ENCODE measurements at places on chromosomes 2 and 18. TPM values are rescaled to one million over a fixed set of nuclear protein-coding genes. Genes with fewer than 3 reads are reported as not detected.
A peak's percentile ranks its signal among the peaks of the same experiment; 100 is the strongest.

GRCh38 chr2:54866868-54867267 is 143.4 kb downstream of the EML6 start:
- no peak for DNase-seq

ANO7 gene
- polyA plus RNA-seq: 2.6 TPM

- no peak for DNase-seq
Observed at GRCh38 chr2:130808482-130809268, 28.0 kb upstream of the ARHGEF4 start.

DNA sequence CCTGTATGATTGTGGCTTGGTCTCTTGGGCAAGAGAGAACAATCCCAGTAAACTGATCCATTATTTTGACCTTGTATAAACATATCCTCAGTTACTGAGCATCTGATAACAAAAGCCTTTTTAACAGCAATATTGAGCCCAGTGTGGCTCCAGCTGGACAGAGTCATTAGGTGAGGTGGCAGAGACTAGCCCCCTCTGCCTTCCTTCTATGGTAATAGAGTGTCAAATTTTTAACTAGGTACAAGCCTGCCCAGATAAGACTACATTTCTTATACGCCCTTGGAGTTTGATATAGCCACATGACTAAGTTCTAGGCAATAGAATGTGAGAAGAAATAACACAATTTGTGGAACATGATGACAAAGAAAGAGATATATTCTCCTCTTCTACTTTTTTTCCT is 56.2 kb downstream of the HNMT start:
- DNase-seq: no peak

CAPN14 gene
- polyA plus RNA-seq: 0.07 TPM

ALPP gene
- polyA plus RNA-seq: not detected

DNA sequence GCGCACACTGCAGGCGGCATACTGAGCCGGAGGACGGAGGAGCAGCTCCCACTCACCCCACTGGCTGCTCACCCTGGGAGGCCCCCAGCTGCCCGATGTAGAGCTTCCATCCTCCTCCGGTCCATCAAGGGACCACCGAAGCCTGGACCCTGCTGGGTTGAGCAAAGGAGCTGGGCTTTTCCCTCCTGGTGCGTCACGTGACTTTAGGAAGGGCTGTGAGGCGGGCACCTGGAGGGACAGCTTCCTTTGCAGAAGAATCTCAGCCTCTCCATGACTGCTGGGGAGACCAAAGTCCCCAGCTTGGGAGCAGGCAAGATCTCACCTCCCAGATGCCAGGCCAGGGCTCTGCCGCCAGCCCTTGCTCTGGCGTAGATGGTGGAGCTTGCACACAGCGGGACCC is 102.7 kb downstream of the TWIST2 start:
- no peak for DNase-seq

C2orf78 gene
- not detected for polyA plus RNA-seq

ATOH8 gene
- 12.0 TPM for polyA plus RNA-seq

SPEG gene
- 15.2 TPM for polyA plus RNA-seq

SNX17 gene
- polyA plus RNA-seq: 111 TPM

- DNase-seq: no peak
Observed at GRCh38 chr2:223930103-223930976, 14.8 kb downstream of the WDFY1 start.

GRCh38 chr2:240782886-240783818 is 36.9 kb downstream of the KIF1A start:
- DNase-seq: no peak

DNA sequence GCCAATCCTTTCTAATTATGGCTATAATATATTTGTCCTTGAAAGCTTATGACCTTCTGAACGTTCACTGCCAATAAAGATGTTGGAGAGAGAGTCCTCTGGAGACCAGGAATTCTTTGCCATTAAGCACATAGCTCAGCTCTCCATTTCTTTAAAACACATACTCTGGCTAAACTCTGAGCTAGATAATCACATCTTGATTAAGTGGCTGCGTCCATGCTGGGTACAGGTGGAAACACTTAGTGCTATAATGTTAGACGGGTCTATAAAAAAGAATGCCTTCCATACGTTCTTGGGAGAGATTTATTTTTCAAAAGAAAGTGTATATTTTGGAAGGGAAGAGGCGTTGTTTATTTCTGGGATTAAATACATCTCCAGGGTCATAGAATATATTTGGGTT is 314.5 kb downstream of the LPIN1 start:
- no peak for DNase-seq

CPLX4 gene
- 0.20 TPM for polyA plus RNA-seq

GRCh38 chr2:191152482-191153240 is 1.9 kb upstream of the STAT4 start:
- no peak for DNase-seq

DNA sequence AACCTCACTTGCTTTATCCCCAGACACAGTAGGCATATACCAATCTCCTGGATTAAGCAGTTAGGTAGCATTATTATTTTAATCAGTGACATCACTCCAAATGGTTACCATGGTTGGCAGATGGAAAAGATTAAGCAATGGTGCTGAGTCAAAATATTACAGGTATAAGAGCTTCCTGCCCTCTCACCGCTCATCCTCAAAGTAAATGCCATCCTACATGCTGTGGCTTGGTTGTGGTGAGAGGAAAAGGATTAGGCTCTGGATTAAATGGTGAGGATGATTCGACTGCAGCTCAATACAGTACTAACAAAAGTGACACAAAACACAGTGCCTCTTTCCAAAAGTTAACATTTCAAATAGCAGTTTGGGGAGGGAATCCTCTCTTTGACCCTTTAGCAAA is 108.9 kb upstream of the ACAA2 start:
- no peak for DNase-seq

GRCh38 chr2:54560146-54560881 is 104.2 kb downstream of the SPTBN1 start:
- no peak for DNase-seq

GRCh38 chr2:17518212-17519154 is at the start of gene RAD51AP2:
Gene RAD51AP2, minus strand, starts transcription at chr2:17518440. Its CDS starts 25 bp downstream, at chr2:17518415.
- peak; percentile 54 for DNase-seq

INPP5D gene
- polyA plus RNA-seq: 7.8 TPM

GRCh38 chr2:200615247-200615646 is 29.4 kb downstream of the AOX1 start:
- DNase-seq: no peak

DNA sequence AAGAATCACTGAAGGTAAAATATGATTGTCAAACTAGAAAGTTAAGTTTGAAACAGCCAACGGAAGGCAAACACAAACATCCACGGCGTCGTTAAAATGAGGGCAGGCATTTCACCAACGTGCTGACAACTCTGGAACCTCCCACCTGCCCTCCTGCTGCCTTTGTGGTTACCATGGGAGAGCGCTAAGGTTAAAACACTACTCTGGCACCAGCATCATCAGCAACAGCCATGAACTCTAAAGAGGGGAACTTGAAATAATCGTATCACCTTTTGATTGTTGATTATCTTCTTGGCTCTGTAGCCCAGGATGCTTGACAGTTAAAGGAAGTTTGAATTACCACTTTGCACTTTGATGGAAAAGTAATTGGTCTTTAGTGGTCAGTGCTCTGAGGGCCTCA is 34.7 kb downstream of the CYB5A start:
- no peak for DNase-seq

ALLC gene
- not detected for polyA plus RNA-seq

DNA sequence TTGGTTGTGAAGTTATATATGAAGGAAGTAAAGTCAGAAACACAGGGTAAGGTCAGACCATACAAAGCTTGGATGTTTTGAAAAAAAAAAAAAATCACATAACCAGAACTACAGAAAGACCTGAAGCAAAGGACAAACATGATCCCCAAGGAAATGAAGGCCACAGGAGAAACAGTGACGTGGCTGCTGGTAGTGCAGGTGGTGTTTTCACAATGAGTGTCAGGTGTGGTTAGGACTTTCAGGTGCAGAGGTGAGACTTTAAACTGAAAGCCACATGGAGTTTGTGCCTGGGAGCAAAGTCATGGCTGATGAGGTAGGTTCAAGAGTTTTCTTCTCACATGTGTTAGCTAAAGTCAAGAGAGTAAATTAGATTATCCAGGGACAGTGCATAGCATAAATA is 270.7 kb downstream of the PIEZO2 start:
- no peak for DNase-seq

- DNase-seq: no peak
Observed at GRCh38 chr2:222280795-222281194, 18.0 kb downstream of the PAX3 start.

PUM2 gene
- polyA plus RNA-seq: 102 TPM

MERTK gene
- 24.6 TPM for polyA plus RNA-seq

DNA sequence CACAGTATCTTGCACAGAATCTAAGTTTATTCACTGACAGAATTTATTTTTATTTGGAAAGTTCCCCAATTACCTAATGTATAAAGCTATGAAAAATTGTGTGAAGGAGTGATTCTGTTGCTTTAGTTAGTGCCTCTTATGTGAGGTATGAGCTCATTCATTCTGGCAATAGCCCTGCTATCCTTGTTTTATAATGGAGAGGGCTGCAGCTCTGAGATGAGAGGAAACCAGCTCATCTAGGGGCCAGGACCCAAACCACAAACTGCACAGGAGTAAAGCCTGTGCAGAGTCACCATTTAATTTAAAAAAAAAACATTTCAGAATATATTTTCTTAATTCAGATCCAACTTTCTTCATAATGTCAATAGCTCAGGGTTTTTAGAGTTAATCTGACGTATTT is 383.0 kb downstream of the TMEM182 start:
- no peak for DNase-seq

- no peak for DNase-seq
Observed at GRCh38 chr2:10047616-10048500, 4.5 kb downstream of the KLF11 start.

DNA sequence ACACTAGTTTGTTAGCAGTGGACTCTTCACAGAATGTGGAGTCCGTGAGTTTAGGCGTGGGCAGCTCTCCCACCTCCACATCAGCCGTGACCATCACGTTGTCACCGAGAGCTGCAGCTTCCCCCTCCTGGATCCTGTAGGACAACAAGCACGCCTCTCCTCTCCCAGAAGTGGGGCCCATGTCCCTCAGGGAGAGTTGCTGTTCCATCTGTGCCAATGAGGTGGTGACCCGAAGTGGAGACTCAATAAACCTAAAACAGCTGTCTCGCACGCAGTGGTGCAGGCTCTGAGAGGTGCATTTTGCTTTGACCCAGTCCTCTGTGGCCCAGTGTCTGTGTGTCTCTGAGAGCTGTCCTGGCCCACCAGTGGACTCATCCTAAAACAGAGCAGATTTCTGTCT is 456.5 kb upstream of the SOX11 start:
- DNase-seq: no peak

HNMT gene
- polyA plus RNA-seq: 67.0 TPM

RNU2-63P gene
- 0.94 TPM for polyA plus RNA-seq

DNA sequence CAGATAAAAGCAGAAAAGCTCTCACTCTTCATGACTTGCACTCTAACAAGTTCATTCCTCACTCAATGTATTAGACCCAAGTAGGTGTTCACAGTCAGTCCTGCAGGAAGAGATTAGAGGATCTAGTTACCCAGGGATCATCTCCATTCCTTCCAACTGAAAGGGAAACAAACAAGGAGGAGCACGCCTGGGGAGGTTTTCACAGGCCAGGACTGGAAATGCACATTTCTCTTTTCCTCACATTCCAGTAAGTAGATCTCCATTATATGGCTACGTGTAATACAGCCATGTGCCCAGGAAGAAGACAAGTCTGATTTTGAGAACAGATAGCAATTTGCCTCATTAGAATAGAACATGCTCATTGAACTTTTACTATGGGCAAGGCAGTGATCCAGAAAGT is 1132.2 kb upstream of the FAM98A start:
- DNase-seq: no peak

DNA sequence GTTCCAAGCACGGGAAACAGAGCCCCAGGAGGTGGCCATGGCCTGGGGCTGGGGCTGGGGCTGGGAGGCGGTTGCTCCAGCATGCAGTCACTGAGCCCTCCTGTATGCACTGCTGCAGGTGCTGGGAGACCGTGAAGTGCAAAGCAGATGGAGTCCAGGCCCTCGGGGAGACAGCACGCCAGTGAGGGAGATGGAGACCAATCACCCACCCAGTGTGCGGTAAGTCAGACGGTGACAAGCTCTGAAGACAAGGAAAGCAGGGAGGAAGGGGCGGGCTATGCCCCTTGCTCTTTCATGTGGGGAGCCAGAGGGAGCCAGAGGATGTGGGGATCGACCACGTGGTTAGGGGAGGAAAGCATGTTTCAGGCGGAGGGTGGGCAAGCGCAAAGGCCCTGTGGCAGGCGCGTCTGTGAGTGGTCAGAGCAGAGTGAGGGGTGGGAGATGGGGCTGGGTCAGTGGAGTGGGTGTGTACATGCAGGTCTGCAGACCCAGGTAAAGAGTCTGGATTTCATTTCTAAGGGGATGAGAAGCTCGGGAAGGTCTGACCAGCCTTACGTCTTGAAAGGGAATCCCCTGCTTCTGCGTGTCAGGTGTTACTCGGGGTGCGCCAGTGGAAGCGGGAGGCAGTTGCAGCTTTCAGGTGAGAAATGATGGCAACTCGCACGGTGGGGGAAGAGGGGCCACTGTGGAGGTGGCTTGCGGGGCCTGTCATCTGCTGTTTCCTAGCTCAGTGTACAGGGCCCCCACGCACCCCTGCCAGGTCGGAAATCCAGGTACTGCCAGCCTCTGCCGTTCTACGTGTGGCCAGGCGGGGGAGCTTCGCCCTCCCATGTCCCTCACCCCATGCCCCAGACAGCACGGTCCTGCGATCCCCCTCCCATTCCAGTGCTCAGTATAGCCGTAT is 19.4 kb downstream of the RRM2 start:
- no peak for DNase-seq

GRCh38 chr18:76364282-76365259 is 130.5 kb downstream of the ZNF516 start:
- DNase-seq: no peak

DNA sequence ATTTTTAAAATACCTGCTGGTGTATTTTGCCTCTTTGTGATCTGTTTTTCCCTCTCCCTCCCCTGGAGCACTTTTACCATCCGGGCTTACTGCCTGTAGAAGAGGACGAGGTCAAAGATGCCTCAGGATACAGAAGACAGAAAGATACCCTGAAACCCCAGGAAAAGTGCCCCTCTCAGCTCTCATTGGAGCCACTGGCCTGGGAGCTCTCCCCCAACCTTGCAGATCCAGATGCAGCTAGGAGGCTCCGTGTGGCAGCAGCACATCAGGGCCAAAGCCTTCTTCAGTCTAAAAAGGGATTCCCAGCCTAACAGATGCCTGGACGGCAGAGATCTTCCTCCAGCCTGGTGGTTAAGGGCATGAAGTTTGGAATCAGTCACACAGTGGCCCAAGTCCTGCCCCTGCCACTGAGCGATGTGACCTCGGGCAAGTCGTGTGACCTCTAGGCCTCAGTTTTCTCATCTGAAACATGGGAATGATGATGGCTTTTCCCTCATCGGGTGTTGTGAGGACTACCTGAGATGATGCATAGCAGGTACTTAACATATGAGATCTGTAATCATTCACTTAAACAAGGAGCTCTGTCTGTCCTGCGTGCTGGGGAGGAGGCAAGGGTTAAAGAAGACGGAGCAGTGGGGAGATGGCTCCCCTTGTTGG is 239.4 kb downstream of the DYSF start:
- DNase-seq: no peak

DNA sequence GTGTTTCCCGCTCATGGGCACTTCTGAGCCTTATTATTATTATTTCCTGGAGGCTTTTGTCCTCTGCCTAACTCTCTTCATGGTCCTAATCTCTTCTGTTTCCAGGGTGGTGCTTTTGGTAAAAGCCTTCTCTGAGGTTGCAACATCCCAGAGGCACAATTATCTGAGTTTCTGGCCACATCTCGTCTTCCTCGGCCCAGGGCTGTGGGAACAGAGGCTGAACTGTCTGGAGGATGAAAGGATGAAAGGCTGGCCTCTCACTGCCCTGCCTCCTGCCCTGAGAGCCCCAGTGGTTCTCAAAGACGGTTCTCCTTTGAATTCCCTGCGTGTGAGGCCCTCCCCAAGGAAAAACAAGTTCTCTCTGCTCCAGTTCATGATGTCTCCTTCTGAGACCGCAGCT is 13.8 kb downstream of the GYPC start:
- DNase-seq: no peak

POTEJ gene
- polyA plus RNA-seq: 0.12 TPM

PROKR1 gene
- 0.47 TPM for polyA plus RNA-seq

All from right renal pelvis (tissue), 4 donors.